ENCODE measurements at places on chromosomes 12 and 14.

DNA sequence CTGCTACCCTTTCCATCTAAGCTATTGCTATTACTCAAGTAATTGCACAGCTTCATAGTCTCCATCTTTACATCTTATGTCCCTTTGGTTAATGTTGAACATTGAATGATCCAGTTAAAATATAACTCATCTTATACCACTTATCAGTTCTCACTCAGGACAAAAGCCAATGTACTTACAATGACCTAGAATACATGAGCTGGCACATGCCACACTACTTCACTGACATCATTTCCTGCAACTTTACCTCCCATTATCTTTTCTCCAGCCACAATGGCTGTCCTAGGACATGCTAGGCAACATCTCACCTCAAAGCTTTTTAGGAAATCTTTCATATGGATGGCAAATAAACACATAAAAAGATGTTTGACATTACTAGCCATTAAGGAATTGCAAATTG lies 309.2 kb downstream of the FOXG1 start:
- DNase-seq, result no peak

GRCh38 chr14:78673845-78674244 lies 503.7 kb downstream of the NRXN3 start:
- peak; percentile 2 for DNase-seq

GRCh38 chr14:74144789-74145188 lies 60.0 kb downstream of the LIN52 start:
- no peak for DNase-seq

DNA sequence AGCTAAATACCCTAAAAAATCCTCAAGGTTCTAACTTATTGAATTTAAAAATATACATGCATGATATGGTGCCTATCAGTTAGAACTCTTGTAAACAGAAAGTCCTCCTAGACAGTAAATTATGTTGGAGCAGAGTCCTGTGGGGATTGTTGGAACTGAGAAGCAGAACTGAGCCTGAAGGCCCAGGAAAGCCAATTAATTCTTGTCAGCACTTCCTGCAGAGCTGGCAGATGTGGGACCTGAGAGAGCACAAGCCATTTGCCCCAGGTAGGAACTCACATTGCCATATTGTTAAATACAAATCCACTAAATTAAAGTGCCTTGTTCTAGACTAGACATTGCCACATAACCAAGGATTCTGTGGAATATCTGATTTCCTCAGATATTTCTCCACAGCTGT lies 117.1 kb downstream of the RTN1 start:
- DNase-seq, result no peak

DNA sequence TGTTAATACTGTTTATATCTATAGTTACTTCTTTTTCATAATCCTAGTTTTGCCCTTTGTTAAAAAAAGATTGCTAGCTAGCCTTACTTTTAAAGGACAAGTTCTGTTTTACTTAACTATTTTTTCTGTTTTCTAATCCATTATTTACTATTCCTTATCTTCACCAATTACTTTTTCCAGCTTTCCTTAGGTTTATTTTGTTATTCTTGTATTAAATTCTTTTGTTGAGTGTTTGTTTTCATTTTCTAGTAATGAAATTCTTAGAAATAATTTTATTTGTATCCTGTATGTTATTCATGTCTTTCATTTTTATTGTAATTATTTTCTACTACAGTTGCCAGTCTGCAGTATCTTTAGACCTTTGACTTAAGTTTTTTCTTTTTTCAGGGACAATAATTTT lies 45.7 kb upstream of the GXYLT1 start:
- DNase-seq, result no peak

Data from fibroblast of skin of scalp (primary cell).